Glutamatergic neuron (in vitro differentiated cells): ENCODE measurements at places on chromosomes 2 and 18. TPM values are rescaled to one million over a fixed set of nuclear protein-coding genes. Genes with fewer than 3 reads are reported as not detected.

The UCN gene
- total RNA-seq = 1.9 TPM

The ST8SIA5 gene
- total RNA-seq = 0.56 TPM

The OR6B2 gene
- not detected for total RNA-seq

The SIX3 gene
- 0.86 TPM for total RNA-seq

The SERPINB11 gene
- not detected for total RNA-seq

The LBX2 gene
- 0.96 TPM for total RNA-seq

The ITPRIPL1 gene
- total RNA-seq = 0.56 TPM

The PHOSPHO2 gene
- 9.6 TPM for total RNA-seq

The REG3A gene
- total RNA-seq = not detected

The DPP10 gene
- total RNA-seq = 15.1 TPM

The CRYGC gene
- not detected for total RNA-seq

The TUBA3E gene
- not detected for total RNA-seq

DNA sequence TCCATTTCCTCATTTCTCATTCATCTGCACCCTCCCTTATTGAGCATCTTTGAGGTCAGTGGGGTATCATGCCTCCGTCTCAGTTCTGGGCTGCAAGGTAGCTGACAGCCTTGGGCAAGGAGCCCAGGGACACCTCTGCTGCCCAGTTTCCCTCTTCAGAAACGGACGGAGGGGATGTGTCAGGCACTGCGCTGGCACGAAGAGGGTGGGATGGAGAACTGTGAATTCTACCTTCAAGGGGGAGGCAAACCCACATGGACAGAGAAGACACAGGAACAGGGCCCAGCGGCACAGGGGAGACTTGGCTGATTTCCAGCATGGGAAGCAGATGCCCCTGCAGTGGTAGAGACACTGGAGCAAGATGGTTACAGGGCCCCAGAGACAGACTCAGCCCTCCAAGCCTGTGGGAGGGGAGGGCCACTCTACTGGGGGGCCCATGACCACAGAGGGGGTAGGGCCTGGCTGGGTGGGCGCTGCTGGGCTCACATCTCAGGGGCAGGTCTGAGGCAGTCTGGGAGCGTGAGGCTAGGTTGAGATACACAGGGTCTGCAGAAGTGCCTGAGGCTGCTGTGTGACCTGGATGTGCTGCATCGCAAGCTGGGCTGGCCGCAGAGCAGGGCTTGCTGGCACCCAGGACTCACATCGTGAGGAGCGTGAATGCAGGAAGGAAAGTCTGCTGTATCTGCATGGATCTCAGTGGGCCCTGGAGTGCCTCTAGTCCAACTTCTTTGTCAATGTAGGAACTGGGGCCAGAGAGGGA lies 92.3 kb downstream of the HS1BP3 start:
- DNase-seq = no peak
- no peak overlapping the region for H3K27ac ChIP-seq
- no peaks in the 10 kb centered on the region for H3K36me3 ChIP-seq
- H3K27me3 ChIP-seq = peaks cover 6% of the 10 kb centered on the region

- H3K36me3 ChIP-seq = no peaks in the 10 kb centered on the region
- peak overlapping the region; percentile 74 for H3K27ac ChIP-seq
- H3K27me3 ChIP-seq = peaks cover 18% of the 10 kb centered on the region
Measured at GRCh38 chr18:78980777-78981380, 1.3 kb downstream of the SALL3 start.

DNA sequence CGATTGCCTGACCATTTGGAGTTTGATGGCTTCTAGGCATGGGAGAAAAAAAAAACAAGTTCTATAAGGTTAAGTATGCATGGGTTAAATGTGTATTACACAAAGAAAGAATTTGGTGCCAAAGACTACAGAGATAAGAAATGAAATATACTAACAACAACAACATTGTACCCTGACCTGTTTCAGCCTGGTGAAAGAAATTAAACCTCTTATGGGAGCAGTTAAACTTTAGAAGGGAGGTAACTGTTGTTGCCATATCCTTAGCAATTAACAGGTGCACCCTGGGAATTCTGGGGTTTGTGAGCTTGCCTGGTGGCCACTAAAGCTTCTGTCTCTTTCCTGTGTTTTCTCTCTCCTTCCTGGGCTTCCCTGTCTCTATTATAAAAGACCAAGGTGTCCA lies 6.5 kb upstream of the IFIH1 start:
- no peak for DNase-seq
- peaks cover 2% of the 10 kb centered on the region for H3K27me3 ChIP-seq
- H3K4me1 ChIP-seq = peaks cover 14% of the 10 kb centered on the region
- H3K36me3 ChIP-seq = peaks cover 9% of the 10 kb centered on the region
- no peak overlapping the region for H3K27ac ChIP-seq

- H3K36me3 ChIP-seq = no peaks in the 10 kb centered on the region
- peaks cover 6% of the 10 kb centered on the region for H3K4me1 ChIP-seq
- H3K27ac ChIP-seq = no peak overlapping the region
Measured at GRCh38 chr18:2723207-2723606, 67.7 kb downstream of the SMCHD1 start.

- peak overlapping the region; percentile 89 for H3K27ac ChIP-seq
- H3K4me3 ChIP-seq = peak overlapping the region; percentile 63
- no peak for DNase-seq
- no peaks in the 10 kb centered on the region for H3K36me3 ChIP-seq
- H3K27me3 ChIP-seq = peaks cover 6% of the 10 kb centered on the region
- H3K4me1 ChIP-seq = peaks cover 46% of the 10 kb centered on the region
Measured at GRCh38 chr2:234374150-234374508, 122.8 kb downstream of the ARL4C start.

- no peaks in the 10 kb centered on the region for H3K27me3 ChIP-seq
- H3K36me3 ChIP-seq = no peaks in the 10 kb centered on the region
- no peak overlapping the region for H3K27ac ChIP-seq
- DNase-seq = no peak
Measured at GRCh38 chr2:173941567-173941966, 23.6 kb downstream of the SP3 start.

GRCh38 chr18:61901323-61901986 lies 8.6 kb upstream of the RNF152 start:
- DNase-seq = peak; percentile 51
- no peak overlapping the region for H3K4me3 ChIP-seq
- no peaks in the 10 kb centered on the region for H3K36me3 ChIP-seq

GRCh38 chr2:105747254-105747894 lies 2.7 kb downstream of the NCK2 start:
- H3K36me3 ChIP-seq = no peaks in the 10 kb centered on the region
- H3K27me3 ChIP-seq = peaks cover 14% of the 10 kb centered on the region
- H3K27ac ChIP-seq = peak overlapping the region; percentile 62
- peaks cover 44% of the 10 kb centered on the region for H3K4me1 ChIP-seq
- DNase-seq = no peak

DNA sequence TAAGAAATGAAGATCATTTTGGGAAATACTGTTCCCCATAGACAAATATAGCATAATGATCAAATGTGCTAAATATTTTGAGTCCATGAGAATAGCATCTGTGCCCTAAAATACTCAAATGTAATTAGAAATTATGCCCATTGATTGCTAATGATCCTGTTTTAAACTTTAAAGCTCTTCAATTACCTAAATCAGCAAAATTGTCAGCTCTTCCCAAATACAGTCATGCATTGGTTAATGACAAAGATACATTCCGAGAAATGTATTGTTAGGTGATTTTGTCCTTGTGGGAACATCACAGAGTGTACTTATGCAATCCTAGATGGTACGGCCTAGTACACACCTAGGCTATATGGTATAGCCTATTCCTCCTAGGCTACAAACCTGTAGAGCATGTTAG lies 89.7 kb downstream of the NEB start:
- H3K36me3 ChIP-seq = no peaks in the 10 kb centered on the region
- no peak overlapping the region for H3K27ac ChIP-seq
- DNase-seq = no peak
- no peaks in the 10 kb centered on the region for H3K27me3 ChIP-seq

DNA sequence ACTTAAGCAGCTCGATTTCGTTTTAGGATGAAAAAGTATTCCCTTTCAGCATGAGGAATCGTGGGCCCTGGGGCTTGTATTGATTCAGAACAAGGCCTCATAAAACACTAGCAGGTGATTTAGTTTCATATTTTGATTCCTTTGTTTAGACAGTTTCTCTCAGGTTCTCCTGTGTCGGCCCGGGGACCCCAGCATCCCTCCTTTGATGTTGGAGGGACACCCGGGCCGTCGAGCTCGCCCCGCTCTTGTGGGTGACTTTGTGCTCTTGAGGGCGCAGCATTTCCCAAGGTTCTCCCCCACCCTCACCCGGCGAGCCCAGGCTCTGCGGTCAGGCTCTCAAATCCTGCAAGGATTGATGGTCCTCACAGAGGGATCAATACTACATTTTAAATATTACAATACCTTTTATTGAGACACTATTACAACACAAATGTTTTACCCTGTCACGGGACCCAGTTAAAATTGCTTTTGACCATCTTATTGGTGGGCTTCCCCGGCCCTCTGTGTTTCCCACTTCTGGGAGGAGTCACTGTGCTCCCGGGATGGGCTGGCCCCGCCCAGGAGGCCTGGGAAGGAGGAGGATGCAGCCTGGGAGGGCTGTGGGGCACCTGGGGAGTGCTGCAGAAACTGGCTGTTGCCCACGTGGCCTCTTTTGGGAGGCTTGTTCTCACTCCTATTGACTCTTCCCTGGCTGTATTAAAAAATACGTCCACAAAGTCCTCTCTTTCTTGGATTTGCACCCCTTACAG lies 222.6 kb downstream of the INSIG2 start:
- peak overlapping the region; percentile 85 for H3K27ac ChIP-seq
- peak overlapping the region; percentile 85 for H3K4me3 ChIP-seq
- H3K36me3 ChIP-seq = no peaks in the 10 kb centered on the region
- H3K4me1 ChIP-seq = peaks cover 12% of the 10 kb centered on the region

GRCh38 chr2:187126247-187127005 lies 277.5 kb upstream of the ZSWIM2 start:
- H3K27me3 ChIP-seq = no peaks in the 10 kb centered on the region
- no peak overlapping the region for H3K4me3 ChIP-seq
- DNase-seq = no peak
- H3K36me3 ChIP-seq = no peaks in the 10 kb centered on the region
- H3K27ac ChIP-seq = no peak overlapping the region
- H3K4me1 ChIP-seq = no peaks in the 10 kb centered on the region

- peaks cover 22% of the 10 kb centered on the region for H3K4me1 ChIP-seq
- H3K36me3 ChIP-seq = no peaks in the 10 kb centered on the region
- peaks cover 2% of the 10 kb centered on the region for H3K27me3 ChIP-seq
- H3K27ac ChIP-seq = no peak overlapping the region
- no peak for DNase-seq
- no peak overlapping the region for H3K4me3 ChIP-seq
Measured at GRCh38 chr2:111164078-111164477, 43.4 kb downstream of the BCL2L11 start.

DNA sequence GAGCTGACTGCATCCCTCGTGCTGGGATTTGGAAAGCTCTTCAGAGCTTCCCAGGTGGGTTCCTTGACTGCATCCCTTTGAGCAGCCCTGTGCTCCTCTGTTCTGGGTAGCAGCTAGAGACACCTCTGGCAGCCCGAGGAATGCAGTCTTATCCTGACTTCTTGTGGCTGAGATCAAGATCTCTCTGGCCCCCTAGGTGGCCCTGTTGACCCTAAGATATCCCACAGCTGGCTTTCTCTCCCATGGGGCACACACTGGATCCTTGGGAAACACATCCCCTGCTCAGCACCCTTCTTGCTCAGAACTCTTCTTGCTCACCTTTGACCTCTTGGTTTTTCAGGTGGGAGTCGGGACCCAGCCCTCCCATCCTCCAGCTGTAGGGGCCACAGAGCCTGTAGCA lies 237.2 kb downstream of the TSN start:
- H3K4me3 ChIP-seq = no peak overlapping the region
- no peaks in the 10 kb centered on the region for H3K36me3 ChIP-seq
- no peak overlapping the region for H3K27ac ChIP-seq

DNA sequence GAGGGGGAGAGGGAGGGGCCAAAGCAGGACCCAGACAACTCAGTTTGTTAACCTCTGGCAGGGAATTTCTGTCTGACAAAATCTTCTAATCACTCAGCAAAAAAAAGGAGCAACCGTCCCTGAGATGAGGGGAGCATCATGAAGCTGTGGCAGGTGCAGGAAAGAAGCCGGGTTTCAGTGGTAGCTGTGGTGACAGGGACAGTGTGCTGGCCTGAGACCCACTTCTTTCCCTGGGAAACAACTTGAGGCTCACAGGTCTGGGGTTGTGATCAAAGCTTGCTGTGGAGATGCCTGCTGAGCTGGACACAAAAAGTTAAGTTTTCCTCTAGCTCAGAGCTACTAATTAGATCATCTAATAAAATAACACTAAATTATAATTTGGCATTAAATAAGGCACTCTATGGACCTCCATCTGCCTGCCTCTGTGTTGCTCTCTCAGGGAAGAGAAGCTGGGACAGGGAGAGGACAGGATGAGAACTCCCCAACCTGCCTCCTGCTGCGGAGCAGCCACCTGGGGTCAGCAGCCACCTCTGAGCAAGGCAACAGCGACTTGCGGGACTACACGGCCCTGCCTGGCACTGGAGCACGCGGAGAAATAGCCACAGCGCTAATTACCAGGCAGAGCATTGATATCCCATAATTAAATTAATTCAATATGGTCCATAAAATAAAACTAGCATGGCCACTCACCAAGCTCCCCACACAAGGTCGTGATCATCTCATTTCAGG lies 104.6 kb upstream of the TEX51 start:
- peaks cover 29% of the 10 kb centered on the region for H3K4me1 ChIP-seq
- no peaks in the 10 kb centered on the region for H3K36me3 ChIP-seq
- H3K27ac ChIP-seq = no peak overlapping the region
- no peak overlapping the region for H3K4me3 ChIP-seq
- peak; percentile 29 for DNase-seq

GRCh38 chr2:207133458-207133819 lies 32.3 kb downstream of the KLF7 start:
- peaks cover 31% of the 10 kb centered on the region for H3K27me3 ChIP-seq
- peaks cover 4% of the 10 kb centered on the region for H3K36me3 ChIP-seq
- H3K27ac ChIP-seq = peak overlapping the region; percentile 98
- H3K4me3 ChIP-seq = peak overlapping the region; percentile 89
- DNase-seq = peak; percentile 63
- H3K4me1 ChIP-seq = peaks cover 89% of the 10 kb centered on the region

GRCh38 chr2:142307086-142307485 lies 176.3 kb upstream of the LRP1B start:
- no peaks in the 10 kb centered on the region for H3K27me3 ChIP-seq
- H3K4me1 ChIP-seq = no peaks in the 10 kb centered on the region
- DNase-seq = no peak
- peaks cover 10% of the 10 kb centered on the region for H3K36me3 ChIP-seq
- no peak overlapping the region for H3K27ac ChIP-seq
- no peak overlapping the region for H3K4me3 ChIP-seq

GRCh38 chr18:67517444-67517765 lies 885 bp upstream of the DSEL start:
- H3K4me1 ChIP-seq = peaks cover 14% of the 10 kb centered on the region
- H3K36me3 ChIP-seq = no peaks in the 10 kb centered on the region
- DNase-seq = peak; percentile 18
- peaks cover 5% of the 10 kb centered on the region for H3K27me3 ChIP-seq
- peak overlapping the region; percentile 94 for H3K27ac ChIP-seq
- peak overlapping the region; percentile 95 for H3K4me3 ChIP-seq

GRCh38 chr2:107027810-107028209 lies 141.8 kb upstream of the ST6GAL2 start:
- DNase-seq = no peak
- no peaks in the 10 kb centered on the region for H3K4me1 ChIP-seq
- no peak overlapping the region for H3K4me3 ChIP-seq
- peaks cover 5% of the 10 kb centered on the region for H3K36me3 ChIP-seq

GRCh38 chr2:222866358-222866960 lies 5.6 kb downstream of the ACSL3 start:
- H3K4me3 ChIP-seq = no peak overlapping the region
- DNase-seq = no peak
- peaks cover 5% of the 10 kb centered on the region for H3K4me1 ChIP-seq
- H3K27ac ChIP-seq = no peak overlapping the region
- H3K36me3 ChIP-seq = no peaks in the 10 kb centered on the region

- H3K27me3 ChIP-seq = no peaks in the 10 kb centered on the region
- no peak overlapping the region for H3K4me3 ChIP-seq
- H3K36me3 ChIP-seq = peaks cover 5% of the 10 kb centered on the region
- no peak overlapping the region for H3K27ac ChIP-seq
- H3K4me1 ChIP-seq = no peaks in the 10 kb centered on the region
Measured at GRCh38 chr2:199940373-199940772, 14.9 kb downstream of the TYW5 start.
